Endothelial cell (in vitro differentiated cells): ENCODE measurements at places on chromosomes 11 and 22. TPM values are rescaled to one million over a fixed set of nuclear protein-coding genes. Genes with fewer than 3 reads are reported as not detected.

- no peak for DNase-seq
Measured at GRCh38 chr11:83105168-83105567, 33.5 kb upstream of the RAB30 start.

- DNase-seq: no peak
Measured at GRCh38 chr11:110027627-110028371, 65.4 kb upstream of the ZC3H12C start.

GRCh38 chr11:27150098-27150497 lies 109.5 kb downstream of the BBOX1 start:
- DNase-seq: no peak

- no peak for DNase-seq
Measured at GRCh38 chr11:94815705-94816344, 47.7 kb downstream of the AMOTL1 start.

- DNase-seq: no peak
Measured at GRCh38 chr11:93474123-93474522, 69.1 kb downstream of the SMCO4 start.

DNA sequence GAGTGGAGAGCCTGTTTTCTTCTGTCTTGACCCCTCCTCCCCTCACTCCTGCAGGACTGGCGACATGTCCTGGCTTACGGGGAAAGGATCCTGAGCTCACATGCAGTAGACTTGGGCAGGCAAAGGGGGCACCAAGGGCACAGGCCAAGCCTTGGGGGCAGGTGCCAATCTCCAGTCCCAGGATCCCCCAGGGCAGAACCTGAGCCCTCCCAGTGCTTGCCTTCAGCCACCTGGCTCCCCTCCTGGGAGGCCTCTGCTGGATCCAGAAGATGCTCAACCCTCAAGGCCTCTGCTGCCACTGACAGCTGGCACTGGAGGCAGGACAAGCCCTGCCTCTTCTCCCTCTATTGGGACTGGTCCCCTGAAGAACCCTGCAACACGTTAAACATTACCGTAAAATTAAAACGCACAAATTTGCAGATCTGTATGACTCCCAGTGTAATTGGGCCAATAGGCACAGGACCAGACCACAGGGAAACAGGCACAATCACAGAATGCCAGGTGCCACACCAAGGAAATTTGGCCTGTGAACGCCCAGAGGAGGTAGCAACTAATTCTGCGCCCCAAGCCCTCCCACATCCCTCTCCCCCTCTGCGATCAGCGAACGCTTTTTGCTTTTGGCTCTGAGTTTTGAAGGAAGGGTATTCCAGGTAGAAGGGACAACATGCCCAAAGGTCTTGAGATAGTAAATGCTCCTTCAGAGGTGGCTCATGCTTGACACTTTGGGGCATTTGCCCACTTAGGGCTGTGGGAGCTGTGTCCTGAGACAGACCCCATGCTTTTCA lies 967 bp upstream of the LZTR1 start:
- no peak for DNase-seq

DNA sequence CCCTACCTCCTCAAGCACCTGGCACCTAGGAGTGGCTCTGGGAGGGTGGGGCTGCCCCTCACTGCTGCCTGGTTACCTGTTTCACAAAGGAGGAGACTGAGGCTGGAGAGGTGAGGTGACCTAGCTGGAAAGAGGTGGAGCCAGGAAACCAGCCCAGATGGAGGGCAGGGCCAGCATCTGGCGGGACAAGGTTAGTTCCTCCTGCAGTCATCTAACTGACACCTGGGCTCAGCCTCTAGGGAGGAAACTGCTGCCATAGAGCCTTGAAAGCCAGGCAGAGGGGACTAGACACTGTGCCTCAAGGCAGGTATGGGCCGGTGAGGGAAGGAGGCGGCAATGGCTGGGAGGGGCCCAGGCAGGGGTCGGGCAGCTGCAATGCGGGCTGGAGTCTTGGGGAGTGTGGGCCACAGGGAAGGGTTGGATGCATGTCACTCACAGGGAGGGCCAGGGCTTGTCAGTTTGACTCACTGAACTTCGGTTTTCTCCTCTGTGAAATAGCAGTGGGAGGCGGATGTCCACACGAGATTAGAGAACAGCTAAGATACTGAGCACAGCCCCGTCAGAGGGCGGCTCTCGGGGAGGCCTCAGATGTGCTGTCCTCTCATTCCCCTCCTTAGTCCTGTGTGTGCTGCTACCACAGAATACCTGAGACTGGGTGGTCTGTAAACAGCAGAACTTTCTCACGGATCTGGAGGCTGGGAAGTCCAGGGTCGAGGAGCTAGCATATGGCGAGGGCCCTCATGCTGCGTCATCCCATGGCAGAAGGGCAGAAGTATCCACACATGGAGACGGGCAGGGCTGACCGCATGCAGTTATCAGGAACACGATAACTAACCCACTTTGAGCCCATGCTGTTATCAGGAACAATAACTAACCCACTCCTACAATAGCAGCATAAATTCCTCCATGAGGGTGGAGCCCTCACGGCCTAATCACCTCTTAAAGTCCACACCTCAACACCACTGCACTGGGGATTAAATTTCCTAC lies 16.1 kb downstream of the MGAT3 start:
- DNase-seq: no peak

GRCh38 chr11:73612601-73613140 lies 14.8 kb upstream of the FAM168A start:
- DNase-seq: no peak

DNA sequence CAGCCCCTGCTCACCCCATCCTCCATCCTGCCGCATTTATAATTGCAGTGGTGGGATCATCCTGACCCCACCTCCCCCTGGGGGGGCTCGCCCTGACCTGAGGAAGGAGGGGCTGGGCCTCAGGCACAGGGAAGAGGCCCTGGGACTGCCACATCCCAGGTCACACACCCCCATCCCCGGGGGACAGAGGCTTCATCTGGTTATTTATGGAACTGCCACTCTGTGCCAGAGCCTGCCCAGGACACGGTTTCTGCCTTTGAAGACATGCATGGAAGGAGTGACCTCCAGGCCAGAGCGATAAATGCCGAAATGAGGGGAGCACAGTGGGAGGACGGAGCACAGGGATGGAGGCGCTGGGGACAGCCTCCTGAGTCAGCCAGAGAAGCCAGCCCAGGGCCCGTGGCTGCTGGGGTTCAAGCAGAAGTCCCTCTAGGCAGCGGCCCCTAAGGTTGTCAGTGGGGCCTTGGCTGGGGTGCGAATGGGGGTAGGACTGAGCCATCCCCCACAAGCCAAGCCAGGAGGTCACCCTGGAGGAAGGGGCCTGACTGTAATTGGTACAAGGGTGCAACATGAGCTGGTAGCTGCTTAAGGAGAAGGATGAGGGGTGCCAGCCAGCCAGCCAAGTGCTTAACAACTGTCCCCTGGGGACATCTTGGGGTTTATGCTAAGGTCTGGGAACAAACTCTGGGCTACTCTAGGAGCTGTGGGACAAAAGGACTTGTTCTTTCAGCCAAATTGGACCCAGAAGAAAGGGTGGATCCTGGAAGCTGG lies 51.4 kb upstream of the SHISAL1 start:
- DNase-seq: no peak

- no peak for DNase-seq
Measured at GRCh38 chr11:79400206-79400605, 40.6 kb downstream of the TENM4 start.

GRCh38 chr11:117816151-117816741 lies 8.3 kb downstream of the FXYD2 start:
- no peak for DNase-seq

- no peak for DNase-seq
Measured at GRCh38 chr22:26383968-26384556, 45.0 kb upstream of the ASPHD2 start.

GRCh38 chr11:46632502-46632901 lies 15.1 kb downstream of the ATG13 start:
- DNase-seq: no peak

DNA sequence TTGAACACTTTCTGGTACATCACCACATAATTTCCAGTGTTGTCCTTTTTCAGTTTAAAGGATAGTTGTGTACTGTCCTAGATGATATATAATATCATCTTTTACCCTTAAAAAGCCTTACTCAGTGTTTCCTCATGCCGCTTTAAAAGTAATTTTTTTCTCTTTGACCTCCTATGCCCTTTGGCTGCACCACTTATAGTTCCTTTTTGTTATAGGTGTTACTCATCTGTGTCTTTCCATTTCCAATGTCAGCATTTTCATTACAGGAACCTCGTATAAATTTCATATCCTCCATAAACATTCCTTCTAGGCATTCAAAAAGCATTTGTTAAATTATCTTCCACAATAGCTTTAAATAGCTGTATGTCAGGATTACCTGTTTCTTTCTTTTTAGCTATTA lies 40.8 kb downstream of the USP47 start:
- DNase-seq: no peak

- no peak for DNase-seq
Measured at GRCh38 chr22:47375621-47376321, 613.3 kb downstream of the TBC1D22A start.

GRCh38 chr22:43516996-43517635 lies 105.3 kb downstream of the MPPED1 start:
- DNase-seq: no peak

DNA sequence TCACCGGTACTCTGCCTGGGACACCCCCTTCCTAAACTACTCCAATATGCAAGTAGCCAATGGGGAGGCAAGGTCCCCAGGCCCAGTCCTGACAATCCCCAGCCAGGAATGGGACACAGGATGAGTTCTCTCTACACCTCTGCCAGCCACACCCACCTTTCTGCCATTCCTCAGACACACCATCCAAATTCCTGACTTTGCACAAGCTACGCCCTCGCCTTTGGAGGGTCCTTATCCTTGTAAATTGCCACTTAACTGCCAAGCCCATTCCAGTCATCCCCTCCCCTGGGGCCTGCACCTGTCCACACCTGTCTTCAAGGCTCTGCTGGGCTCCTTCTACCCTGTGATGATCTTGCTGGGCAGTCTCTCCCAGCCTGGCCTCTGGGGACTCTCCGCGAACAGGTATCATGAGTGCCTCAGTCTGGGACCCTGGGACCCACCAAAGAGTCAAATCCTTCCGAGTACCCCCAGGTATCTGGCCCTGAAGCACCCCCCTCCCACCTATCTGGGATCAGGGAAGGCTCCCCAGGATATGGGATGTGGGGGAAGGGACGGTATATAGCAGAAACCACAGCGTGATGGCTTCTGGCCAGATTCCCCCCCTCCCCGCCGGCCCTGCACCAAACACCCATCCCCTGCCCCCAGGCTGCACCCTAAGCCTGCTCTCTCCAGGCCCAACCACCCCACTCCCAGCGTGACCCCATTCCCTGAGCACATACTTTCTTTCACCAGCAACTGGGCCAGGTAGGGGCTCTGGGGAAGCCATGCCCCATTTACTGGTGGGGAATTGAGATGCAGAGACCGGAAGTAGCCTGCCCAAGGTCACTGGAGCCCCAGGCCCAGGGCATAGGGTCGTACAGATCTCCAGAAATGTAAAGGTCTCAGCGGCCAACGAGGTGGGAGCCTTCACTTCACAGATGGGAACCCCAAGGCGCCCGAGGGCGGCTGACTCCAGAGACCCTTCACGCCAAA lies 806 bp downstream of the ARAP1 start:
- DNase-seq: no peak

- no peak for DNase-seq
Measured at GRCh38 chr22:48980409-48980808, 847.3 kb downstream of the BRD1 start.

GRCh38 chr11:10432493-10432892 lies 22.6 kb upstream of the AMPD3 start:
- no peak for DNase-seq

DNA sequence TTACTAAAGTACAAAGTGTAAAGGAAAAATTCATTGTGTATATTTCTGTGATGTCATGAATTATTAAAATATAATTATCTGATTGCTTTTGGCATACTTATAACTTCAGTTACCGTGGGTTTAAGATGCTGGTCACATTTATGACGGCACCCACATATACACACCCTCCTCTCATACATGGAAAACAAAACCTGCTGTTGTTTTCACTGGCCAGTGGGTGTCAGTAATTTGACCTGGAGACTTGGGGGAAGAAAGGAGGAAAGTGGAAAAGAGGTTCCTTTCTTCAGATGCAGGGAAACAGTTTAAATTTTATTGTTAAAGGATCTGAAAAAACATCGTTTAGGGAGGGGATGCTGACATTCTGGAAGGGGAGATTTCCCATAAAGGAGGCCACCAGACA lies 742 bp upstream of the BBOX1 start:
- DNase-seq: no peak

DNA sequence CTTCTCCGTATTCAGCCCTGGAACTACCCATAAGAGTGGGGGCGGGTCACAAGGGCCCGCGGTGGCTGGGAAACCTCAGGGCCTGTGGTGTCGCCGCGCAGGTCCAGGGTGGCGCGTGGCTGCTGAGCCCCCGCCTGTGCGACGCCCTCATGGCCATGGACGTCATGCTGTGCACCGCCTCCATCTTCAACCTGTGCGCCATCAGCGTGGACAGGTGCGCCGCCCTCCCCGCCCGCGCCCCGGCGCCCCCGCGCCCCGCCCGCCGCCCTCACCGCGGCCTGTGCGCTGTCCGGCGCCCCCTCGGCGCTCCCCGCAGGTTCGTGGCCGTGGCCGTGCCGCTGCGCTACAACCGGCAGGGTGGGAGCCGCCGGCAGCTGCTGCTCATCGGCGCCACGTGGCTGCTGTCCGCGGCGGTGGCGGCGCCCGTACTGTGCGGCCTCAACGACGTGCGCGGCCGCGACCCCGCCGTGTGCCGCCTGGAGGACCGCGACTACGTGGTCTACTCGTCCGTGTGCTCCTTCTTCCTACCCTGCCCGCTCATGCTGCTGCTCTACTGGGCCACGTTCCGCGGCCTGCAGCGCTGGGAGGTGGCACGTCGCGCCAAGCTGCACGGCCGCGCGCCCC lies 2.4 kb downstream of the DRD4 start:
- DNase-seq: no peak

DNA sequence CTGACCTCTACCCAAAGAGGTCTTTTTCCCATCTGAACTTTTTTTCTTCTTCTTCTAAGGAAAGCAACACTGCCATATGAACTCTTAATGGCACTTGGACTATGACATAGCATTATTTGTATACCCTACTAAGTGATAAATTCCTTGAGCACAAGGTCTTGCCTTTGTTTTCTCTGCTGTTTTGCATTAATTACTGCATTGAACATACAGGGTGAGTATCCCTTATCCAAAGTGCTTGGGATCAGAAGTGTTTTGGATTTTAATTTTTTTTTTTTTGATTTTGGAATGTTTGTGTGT lies 48.8 kb downstream of the BID start:
- DNase-seq: no peak

- DNase-seq: no peak
Measured at GRCh38 chr11:123178186-123178585, 16.9 kb downstream of the CLMP start.

DGCR2 gene
- total RNA-seq: 46.7 TPM

TRIM68 gene
- total RNA-seq: 15.2 TPM

SLC22A12 gene
- not detected for total RNA-seq

VPREB3 gene
- not detected for total RNA-seq

PAMR1 gene
- 0.82 TPM for total RNA-seq

RAG2 gene
- total RNA-seq: not detected

OR6T1 gene
- not detected for total RNA-seq

JAML gene
- total RNA-seq: 0.31 TPM

C1QTNF4 gene
- total RNA-seq: 50.4 TPM

MCHR1 gene
- total RNA-seq: 6.6 TPM

HNRNPUL2 gene
- total RNA-seq: 43.6 TPM

A4GALT gene
- 5.3 TPM for total RNA-seq
